ENCODE measurements at places on chromosomes 6 and 20. TPM values are rescaled to one million over a fixed set of nuclear protein-coding genes. Genes with fewer than 3 reads are reported as not detected.

GRCh38 chr20:2767768-2768631 lies 32.4 kb downstream of the CPXM1 start:
- DNase-seq: no peak

DNA sequence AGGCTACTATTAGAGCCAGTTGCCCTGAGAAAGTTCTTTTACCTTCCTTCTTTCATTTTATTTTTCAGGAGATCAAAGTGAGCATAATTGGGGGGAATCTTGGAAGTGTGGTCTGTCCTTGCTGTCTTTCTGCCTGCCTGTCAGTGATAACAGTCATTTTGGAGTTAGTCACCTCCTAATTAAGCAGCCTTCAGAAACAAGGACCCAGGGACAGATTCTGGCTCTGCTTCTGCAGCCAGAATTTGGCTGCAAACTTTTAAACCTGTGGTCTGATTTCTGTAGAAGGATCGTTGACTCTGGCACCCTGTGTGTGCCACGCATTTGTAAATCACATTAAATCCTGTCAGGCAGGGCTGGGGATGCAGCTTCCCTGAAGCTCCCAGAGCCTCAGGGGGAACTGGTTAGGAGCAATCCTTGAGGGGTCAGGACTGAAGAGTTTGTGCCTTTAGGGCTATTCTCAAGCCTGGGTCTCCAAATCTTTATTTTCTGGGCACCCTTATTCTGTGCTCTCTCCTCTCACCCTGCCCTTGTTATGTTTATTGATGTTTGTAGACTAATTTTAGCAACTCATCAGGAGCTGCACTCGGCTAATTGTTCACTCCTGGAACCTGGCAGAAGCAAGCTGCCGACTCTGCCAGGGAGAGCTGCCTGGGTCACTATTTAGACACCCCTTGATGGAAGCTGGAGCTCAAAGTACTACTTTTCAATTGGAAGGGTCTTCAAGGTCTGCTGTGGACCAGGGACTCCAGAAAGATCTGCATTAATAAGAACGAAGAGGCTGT lies 6.8 kb downstream of the NOX3 start:
- DNase-seq: no peak

Gene FKBP1C
- total RNA-seq: not detected

DNA sequence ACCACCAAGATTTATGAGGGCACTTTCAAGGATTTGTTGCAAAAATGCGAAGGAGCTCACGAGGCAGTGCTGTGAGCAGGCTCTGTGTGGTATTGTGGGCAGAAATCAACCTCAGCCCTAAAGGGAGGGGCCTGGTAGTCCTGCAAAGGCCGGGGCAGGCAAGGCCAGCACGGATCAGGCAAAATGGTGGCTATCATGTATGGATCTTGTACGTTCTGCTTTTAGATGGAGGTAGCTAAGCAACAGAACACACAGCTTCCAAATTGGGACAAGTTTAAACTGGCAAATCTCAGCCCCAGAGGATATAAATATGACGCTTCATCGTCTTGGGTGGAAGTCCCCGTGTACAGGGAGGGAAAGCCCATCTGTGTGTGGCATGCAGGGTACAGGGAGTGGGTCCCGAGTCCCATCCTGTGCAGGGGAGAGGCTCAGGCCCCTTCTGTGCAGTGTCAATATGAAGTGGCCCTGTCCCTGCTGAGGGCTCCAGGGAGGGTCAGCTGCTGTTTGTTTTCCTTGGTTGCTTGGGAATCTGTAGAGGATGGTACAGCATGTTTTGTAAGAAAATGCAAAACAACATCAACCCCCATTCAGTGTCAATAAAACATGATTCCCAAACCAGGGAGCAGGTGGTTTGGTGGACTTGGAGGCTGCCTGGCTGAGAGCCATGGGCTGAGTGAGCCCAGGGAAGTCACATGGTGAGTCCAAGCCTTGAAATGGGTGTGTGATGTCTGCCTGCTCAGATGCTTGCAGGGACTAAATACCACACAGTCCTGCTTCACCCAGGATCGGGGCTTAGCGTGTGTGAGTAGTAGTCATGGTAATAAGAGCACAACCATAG lies 113.0 kb downstream of the SYCP2 start:
- DNase-seq: no peak

Gene GGTLC1
- not detected for total RNA-seq

- no peak for DNase-seq
These were observed 46.4 kb upstream of the POU3F2 start for GRCh38 chr6:98787961-98788360.

Gene DZANK1
- total RNA-seq: 2.4 TPM

GRCh38 chr6:27767851-27768250 lies 144.3 kb downstream of the OR2B2 start:
- no peak for DNase-seq

- DNase-seq: no peak
These were observed 265.3 kb downstream of the ARHGAP18 start for GRCh38 chr6:129444683-129445082.

Gene PRDM13
- total RNA-seq: not detected

- no peak for DNase-seq
These were observed 179.7 kb upstream of the SCGN start for GRCh38 chr6:25472306-25472705.

Data from activated naive CD4-positive, alpha-beta T cell treated with anti-CD3 and anti-CD28 coated beads, Interleukin-2, amount 50 U/mL, for 72 hours (primary cell).